Activated effector memory CD4-positive, alpha-beta T cell treated with anti-CD3 and anti-CD28 coated beads, Interleukin-2, amount 50 U/mL, for 16 hours (primary cell): ENCODE measurements at places on chromosomes 6 and 20.
A peak's percentile ranks its signal among the peaks of the same experiment; 100 is the strongest.

GRCh38 chr6:52307900-52308372 lies 23.4 kb upstream of the MCM3 start:
- DNase-seq, result no peak

GRCh38 chr6:3966426-3966825 lies 112.5 kb downstream of the FAM217A start:
- no peak for DNase-seq

GRCh38 chr6:68572975-68573374 lies 62.1 kb upstream of the ADGRB3 start:
- DNase-seq, result no peak

DNA sequence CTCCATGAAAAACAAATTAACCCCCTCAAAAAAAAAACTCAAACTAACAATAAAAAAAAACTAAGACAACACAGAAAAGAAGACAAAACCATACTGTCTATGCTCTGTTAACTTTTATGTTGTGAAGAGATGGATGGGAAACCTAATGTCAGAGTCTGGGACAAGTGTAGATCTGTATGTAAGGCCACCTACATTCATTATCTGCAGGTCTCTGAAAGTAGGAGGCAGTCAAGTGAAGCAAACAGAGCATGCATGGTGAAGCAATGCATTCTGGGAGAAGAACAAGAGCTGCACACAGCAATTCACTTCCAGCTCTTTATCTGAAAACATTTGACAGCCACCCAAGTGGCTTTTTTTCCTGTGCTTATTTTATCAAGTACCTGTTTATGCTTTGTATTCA lies 452.0 kb downstream of the EPHA7 start:
- DNase-seq, result no peak

DNA sequence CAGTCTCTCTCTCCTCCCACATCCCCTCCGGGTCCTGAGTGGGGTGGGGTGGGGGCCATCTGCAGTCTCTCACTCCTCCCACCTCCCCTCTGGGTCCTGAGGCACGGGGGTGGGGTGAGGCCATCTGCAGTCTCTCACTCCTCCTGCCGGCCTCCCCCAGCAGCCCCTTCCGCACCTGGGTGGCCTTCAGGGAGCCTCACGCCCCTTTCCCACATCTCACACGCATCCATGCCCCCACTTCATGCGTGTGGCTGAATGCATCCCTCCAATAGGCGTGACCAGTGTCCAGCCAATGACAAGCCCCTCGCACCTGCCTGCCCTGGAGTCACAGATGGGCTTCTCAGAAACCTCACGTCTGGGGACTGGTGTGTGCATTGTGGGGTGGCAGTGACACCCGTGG lies 993 bp upstream of the SRMS start:
- DNase-seq, result no peak

- DNase-seq, result no peak
These were observed 23.6 kb upstream of the RIPOR2 start for GRCh38 chr6:24959319-24959718.

- no peak for DNase-seq
These were observed 668.9 kb upstream of the CITED2 start for GRCh38 chr6:140043357-140043756.

DNA sequence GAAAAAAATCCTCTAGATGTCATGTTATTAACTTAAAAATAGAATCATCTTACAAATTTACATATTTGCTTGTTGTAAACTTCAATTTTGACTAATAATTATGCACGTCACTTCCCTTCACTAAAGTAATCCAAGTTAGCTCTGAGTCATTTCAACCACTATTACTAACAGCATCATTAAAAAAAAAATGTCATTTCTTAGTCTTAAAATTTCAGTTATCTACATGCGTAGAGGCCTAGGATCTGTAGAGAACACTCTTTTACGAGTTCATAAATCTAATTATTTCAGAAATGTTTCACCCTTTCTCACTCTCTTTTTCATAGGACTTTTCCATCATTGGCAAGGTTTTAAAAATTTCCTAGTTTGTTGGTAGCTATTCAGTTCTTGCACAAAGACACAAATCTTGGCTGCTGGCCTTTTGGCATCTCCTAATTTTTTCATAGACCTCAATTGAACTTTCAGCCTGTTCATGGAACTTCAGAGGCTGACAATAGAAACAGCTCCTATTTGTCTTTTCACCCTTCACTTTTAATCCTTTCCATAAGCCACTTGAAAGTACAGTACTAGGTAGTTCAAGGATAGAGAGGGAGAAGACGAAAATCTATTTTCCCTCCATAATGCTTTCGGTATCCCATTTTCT lies 61.5 kb downstream of the OGFRL1 start:
- DNase-seq, result no peak

- no peak for DNase-seq
These were observed 31.2 kb downstream of the ZHX3 start for GRCh38 chr20:41286240-41286851.

GRCh38 chr6:81834141-81834681 lies 81.7 kb upstream of the TENT5A start:
- DNase-seq, result no peak

DNA sequence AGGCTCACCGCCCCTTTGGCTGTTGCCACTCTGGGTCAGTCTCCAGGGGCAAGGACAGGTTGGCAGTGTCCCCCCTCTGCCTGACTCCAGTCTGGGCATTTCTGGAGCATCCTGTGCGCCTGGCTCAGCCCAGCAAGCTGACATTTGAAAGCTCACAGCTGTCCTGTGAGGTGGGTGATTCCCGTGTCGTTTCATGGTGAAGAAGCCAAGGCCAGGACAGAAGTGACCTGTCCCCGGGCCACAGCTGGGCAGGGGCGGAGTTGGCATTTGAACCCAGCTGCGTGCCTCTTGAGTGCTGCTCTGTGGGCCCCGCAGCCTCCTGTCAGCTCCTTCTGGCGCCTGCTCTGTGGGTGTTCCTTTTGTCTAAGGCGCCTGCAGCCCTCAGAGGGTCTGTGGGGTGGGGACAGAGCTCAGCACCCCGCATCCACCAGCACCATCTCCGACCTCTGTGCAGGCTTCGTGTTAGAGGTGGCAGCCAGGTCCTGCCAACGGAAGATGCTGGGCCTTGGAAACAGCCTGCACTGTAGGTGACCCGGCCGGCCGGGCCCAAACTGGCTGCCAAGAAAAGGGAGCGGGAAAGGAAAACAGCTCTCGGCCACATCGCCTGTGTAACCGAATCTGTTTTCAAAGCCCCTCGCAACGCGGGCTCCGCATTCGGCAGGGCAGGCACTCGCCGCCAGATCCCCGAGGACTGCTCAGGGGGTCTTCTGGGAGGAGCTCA lies 5.8 kb upstream of the GATA5 start:
- no peak for DNase-seq

DNA sequence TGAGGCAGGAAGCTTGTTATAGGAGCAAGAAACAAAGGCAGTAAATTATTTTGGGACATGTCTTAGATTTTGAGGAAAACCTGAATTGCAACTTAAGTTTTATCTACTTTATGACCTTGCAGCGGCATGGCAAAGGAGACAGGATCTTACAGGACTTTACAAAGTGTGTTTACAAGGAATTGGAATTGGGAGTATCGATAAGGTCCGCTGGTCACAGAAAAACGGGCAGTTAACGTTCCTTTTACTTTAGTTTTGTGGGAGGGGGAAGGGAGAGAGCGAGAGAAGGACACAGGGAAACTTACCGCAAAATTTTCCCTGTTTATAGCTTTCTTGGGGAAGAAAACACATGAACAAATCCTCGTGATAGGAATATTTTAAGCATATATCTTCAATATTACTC lies 1607.2 kb downstream of the GRIK2 start:
- DNase-seq, result no peak

DNA sequence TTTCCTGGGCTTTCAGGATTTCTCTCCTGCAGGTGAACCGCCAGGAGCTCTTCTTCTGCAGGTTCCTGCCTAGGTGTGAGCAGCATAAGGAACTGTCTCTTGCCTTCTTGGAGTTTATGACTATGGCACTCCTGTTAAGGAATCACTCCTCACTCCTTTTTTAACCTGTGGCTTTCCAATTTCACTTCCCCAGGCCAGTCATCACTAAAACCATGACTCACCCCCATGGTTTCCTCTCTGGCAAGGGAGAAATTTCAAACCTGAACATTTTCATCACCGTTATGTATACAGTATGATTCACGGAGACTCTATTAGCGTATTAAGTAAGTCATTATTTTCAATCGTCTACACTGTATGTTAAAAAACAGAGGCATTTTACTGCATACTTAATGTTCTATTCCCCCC lies 78.2 kb upstream of the ARID1B start:
- no peak for DNase-seq

DNA sequence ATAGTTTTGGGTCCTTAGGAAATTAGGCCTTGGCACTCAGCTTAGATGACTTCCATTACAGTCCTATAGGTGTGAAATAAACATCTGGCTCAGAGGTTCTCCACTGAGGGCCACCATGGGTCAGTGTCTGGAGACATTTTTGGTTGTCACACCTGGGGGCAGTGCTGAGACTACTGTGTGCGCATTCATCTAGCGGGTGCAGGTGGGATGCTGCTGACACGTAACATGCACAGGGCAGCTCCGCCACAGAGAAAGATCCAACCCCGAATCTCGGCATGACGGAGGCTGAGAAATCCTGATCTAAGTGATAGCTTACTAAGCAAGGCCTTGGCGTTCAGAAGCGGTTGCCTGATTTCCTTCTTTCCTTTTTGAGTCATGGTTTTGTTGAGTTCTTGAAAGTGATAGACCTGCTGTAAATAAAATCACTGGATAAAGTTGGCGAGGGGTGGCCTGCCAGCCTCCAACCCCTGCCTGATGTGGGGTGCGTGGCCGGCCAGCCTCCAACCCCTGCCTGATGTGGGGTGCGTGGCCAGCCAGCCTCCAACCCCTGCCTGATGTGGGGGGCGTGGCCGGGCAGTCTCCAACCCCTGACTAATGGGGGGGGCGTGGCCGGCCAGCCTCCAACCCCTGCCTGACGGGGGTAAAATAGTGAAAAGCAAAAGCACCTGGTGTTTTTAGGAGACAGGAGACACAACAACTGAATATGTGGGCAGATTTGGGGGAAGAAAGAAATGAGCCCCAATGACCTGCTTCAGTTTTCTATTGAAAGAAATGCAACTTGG lies 158.1 kb downstream of the CDH26 start:
- DNase-seq, result no peak

DNA sequence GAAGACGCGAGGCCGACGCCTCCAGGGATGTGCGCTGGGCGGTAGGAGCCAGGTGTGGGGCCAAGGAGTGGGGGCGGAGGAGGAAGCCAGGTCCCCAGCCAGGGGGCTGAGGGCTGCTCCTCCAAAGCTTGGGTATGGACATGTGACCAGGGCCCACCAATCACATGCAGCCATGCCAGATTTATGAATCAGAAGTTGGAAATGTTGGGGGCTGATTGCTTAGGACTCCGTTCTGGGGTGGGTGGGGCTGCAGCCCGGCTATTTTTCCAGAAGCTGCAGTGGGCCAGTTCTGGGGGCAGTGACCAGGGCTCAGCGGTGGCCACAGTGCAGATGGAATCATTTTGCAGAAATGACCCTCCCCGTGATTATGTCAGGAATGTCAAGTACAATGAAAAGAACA lies 96.0 kb downstream of the CEBPB start:
- DNase-seq, result no peak

DNA sequence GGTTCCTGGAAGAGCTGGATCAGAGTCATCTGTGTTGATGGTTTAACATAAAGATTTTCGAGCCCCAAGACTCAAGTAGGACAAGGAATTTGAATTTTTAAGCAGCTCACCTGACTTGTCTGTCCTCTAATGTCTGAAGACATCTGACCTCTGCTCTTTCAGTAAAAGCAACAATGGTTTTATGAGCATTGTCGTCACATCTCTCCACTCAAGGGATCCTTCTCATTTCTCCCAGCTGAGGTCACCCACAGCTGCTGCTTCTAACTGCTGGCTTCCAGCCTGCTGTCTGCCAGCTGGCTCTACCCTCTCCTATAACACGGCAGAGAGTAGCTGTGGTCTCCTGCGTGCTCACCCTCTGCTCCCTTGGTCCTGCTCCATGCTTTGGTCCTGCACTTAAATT lies 24.7 kb upstream of the HDAC2 start:
- no peak for DNase-seq

- DNase-seq, result peak; percentile 61
These were observed 1956.6 kb upstream of the DEFB115 start for GRCh38 chr20:29300579-29301551.

DNA sequence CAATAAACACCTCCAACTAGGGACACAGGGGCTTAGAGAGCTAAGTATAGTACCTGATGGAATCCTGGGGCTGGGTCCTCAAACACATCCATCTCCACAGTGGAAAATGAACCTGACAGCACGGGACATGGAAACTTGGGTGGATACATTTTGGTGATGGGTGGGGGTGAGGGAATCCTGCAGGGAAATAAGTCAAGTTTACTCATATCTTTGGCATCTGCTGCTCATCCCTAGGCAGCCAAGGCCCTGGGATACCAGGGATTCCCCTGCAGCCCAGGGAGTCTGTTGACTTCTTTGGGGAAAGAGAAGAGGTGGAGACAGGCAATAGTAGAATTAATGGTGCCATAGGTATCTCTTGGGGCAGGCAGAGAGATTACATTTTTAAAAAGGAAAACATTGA lies 6.6 kb downstream of the APOBEC2 start:
- DNase-seq, result no peak

DNA sequence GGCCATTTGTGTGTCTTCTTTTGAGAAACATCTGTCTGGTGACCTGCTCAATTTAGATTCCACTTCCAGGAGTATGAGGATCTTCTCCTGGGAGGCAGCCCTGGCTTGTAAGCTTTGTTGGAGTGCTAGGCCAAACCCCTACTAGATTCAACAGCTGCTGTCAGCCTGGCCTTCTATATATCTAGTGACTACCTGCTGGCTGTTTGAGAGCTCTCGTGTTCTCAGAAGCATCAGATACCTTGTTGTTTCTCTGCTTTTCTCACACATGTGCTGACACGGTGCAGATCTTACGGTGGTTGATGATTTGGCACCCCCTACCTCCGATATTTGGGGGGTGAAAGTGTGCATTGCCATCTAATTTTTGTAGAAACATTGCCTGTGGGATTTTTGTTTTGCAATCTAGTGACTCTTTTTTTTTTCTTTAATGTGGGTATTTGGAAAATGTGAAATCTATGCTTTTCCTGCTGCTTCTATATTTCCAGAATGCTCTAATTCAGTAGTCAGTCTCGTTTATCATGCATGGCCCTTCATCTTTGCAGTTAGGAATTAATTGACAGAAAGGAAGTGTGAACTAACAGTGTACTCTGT lies 4.7 kb downstream of the CCN2 start:
- DNase-seq, result no peak

- no peak for DNase-seq
These were observed 173.7 kb upstream of the ZNF217 start for GRCh38 chr20:53767206-53767930.

DNA sequence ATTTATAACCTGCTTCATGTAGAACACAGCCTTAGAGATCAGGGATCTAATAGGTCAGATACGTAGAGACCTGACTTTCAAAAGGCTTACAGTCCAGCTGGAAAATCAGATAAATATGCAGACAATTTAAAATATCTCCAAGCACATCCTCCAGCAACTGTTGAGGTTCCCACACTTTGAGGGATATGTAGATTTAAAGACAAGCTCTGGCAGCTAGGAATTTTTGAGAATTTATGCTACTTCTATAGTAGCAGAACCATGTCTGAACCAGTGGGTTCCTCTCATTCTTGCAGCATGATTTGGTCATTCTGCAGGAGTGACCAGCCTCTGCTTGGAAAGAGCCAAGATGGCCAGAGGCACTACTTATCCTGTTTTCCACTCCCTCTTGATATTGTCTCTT lies 60.5 kb downstream of the CYB5R4 start:
- no peak for DNase-seq

GRCh38 chr20:15570156-15570555 lies 1003.1 kb downstream of the KIF16B start:
- no peak for DNase-seq
